ENCODE measurements at places on chromosomes 5 and 9. TPM values are rescaled to one million over a fixed set of nuclear protein-coding genes. Genes with fewer than 3 reads are reported as not detected.

LRRC14B gene
- not detected for total RNA-seq

PCSK1 gene
- total RNA-seq: 0.81 TPM

TAF11L10 gene
- total RNA-seq: not detected

SLC25A48 gene
- total RNA-seq: not detected

PAM gene
- 971 TPM for total RNA-seq

NUTM2F gene
- not detected for total RNA-seq

NR5A1 gene
- not detected for total RNA-seq

CSF1R gene
- total RNA-seq: not detected

WWC1 gene
- total RNA-seq: 0.66 TPM

UHRF2 gene
- 178 TPM for total RNA-seq

SPINK4 gene
- total RNA-seq: not detected

BAG1 gene
- total RNA-seq: 29.8 TPM

CCL27 gene
- not detected for total RNA-seq

NR2F1 gene
- total RNA-seq: 5.2 TPM

C5orf63 gene
- total RNA-seq: 2.0 TPM

CYSRT1 gene
- total RNA-seq: 0.87 TPM

FIBCD1 gene
- 0.26 TPM for total RNA-seq

PCDHB13 gene
- 1.1 TPM for total RNA-seq

STXBP1 gene
- total RNA-seq: 16.8 TPM

NTRK2 gene
- total RNA-seq: 0.62 TPM

OTP gene
- not detected for total RNA-seq

GRM6 gene
- not detected for total RNA-seq

CCNO gene
- 0.40 TPM for total RNA-seq

CAPSL gene
- not detected for total RNA-seq

GMCL2 gene
- total RNA-seq: not detected
